Activated naive CD4-positive, alpha-beta T cell treated with Interleukin-2 at 50 U/mL for 16 hours (primary cell): ENCODE measurements at places on chromosomes 16 and 17.

- no peak for DNase-seq
These were observed 3.8 kb upstream of the ATP2A3 start for GRCh38 chr17:3968015-3968414.

GRCh38 chr16:51624080-51624775 is 473.2 kb upstream of the SALL1 start:
- no peak for DNase-seq

- no peak for DNase-seq
These were observed 368.0 kb upstream of the RBFOX1 start for GRCh38 chr16:6964679-6965078.

DNA sequence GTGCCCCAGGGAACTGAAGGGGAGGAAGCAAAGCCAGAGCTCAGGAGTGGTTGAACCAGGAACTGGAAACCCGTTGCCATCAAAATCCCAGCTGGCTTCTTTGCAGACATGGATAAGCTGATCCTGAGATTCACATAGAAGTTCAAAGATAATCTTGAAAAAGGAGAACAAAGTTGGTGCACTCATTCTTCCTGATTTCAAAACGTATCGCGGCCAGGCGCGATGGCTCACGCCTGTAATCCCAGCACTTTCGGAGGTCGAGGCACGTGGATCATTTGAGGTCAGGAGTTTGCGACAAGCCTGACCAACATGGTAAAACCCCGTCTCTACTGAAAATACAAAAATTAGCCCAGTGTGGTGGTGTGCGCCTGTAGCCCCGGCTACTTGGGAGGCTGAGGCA is 7.1 kb downstream of the RAP1GAP2 start:
- DNase-seq: no peak

DNA sequence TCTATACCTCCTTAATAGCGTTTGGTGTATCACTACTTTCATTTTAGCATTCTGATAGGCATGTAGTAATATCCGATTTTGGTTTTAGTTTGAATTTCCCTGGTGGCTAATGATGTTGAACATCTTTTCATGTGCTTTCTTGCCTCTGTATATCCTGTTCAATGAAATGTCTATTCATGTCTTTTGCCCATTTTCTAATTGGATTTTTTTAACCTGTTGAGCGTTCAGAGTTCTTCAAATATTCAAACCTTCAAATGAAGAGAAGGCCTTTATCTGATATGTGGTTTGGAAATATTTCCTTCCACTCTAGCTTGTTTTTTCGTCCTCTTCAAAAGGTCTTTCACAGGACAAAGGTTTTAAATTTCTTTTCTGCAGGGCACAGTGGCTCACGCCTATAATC is 2.4 kb upstream of the NME1 start:
- DNase-seq: no peak

GRCh38 chr16:23691483-23692189 is 12.9 kb downstream of the PLK1 start:
- DNase-seq: no peak

DNA sequence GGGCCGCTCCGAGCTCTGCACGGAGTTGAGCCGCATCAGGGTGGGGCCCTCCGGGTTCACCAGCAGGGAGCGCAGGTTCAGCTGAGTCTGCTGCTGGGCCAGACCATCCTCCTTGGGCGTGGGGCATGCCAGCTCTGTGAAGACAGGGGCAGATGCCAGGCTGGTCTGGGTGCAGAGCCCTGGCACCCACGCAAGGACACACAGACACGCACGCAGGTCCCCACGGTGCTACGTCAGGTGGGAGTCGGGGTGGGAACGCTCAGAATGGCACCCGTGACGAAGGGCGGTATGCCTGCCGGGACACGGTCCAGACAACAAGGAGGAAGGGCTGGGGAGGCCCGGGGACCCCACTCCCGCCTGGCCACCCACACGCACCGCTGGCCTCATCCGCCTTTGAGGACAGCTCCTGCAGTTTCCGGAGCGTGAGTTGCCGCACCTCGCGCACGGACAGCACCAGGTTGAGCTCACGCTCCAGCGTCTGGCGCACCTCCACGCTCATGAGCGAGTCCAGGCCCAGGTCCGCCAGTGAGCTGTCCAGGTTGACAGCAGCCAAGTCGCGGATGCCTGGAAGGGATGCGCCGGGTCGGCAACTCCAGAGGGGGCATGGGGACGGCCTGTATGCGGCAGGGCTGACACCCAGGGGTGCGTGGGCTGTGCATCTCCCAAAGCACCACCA is 15.3 kb upstream of the DUS1L start:
- no peak for DNase-seq

DNA sequence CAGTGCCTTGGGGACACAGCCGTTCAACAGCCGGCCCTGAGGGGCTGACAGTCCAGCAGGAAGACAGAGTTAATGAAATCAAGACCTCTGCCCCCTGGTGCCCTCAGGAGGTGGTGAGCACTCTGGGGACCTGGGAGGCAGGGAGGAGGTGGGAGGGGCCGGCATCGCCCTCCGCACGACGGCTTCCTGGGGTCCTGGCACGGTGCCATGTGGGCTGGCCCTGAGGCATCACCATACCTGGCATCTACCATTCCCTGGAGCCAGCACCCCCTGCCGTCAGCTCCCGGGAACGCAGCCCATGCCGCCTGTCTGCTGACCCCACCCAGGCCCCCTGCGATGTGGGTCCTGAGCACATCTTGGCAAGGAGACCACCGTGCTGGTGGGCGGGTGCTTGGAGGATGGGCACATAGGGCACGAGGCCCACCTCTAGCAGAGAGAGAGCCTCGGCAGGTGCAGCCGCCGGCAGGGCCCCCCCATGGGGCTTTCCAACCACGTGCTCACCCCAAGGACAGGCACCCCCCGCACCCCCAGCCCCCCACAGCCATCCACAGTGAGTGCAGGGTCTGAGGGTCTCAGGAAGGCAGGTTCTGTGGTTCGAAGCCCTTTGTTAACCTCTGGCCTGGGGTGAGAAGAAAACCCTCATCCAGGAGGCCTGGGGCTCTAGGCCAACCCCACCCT is 52.5 kb downstream of the ZFPM1 start:
- DNase-seq: peak; percentile 66

- DNase-seq: no peak
These were observed 20.2 kb downstream of the ENPP7 start for GRCh38 chr17:79750650-79751545.

DNA sequence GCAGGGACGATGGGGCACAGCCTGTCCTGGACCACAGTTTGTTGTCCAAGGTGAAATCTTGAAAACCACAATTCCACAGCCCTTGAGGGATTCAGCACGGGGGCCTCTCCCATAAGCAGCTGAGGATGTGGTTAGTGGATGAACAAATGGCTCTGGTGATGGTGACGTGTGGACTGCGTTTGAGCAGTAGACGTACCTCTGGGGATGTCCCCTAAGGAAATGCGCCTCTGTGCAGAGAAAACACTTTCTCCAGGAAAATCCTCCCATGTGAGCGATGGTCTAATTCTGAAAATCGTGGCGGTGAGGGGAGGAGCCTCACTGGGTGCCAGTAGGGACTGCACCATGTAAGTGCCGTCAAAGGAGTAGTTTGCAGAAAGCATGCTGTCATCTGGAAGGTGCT is 2.7 kb upstream of the SEPTIN12 start:
- DNase-seq: no peak

DNA sequence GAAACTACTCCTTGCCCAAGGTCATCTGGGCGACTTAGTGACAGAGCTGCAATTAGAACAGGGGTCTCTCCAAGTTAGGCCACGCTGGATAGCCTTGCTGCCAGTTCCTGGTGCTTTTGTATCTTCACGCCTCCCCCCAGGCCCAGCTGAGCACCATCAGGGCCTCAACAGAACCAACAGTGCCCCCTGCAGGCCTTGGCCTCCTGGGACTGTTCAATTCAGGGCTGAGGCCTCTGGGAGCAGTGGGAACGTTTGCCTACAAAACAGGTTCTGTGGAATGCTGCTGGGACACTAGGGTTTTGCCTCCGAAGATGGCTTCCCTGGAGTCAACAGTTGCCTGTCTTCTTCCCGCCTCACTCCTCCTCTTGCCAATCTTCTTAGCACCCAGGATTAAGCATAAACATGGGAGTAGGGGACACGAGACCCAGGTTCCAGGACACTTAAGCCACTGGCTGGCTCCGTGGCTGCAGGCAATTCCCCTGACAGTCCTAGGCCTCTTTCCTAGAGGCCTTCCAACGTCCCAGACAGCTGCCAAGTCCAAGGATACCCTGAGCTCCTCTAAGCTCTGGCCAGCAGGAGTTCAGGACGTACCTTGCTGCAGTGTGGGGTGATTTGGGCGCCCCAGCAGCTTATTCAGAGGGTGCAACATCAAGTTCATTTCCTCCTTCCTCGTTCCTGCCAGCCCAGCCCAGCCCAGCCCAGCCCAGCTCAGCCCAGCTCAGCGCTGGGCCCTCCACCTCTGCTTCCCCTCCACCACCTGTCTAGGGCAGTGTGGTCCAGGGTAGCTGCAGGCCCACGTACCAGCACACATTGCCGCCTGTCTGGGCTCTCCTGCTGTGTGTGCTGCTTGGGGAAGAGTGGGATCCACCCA is 246.6 kb upstream of the RPL38 start:
- peak; percentile 42 for DNase-seq

DNA sequence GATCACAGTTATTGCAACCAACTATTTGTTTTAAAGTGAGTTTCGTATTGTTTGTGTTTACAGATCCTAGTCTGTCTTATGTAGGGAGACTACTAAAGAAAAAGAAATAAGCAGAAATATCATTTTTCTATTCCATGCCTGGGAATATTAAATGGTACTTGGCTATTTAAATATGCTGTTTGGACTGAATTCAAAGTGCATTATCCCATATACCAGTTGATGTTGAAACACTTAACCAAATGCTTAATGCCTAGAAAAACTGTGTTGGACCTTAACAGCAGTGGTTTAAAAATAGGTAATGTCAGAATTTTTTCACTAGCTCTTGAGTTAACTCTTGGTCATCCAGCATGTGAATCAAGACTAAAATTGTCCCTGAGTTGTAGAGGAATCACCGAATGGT is 37.5 kb upstream of the TOM1L1 start:
- no peak for DNase-seq

DNA sequence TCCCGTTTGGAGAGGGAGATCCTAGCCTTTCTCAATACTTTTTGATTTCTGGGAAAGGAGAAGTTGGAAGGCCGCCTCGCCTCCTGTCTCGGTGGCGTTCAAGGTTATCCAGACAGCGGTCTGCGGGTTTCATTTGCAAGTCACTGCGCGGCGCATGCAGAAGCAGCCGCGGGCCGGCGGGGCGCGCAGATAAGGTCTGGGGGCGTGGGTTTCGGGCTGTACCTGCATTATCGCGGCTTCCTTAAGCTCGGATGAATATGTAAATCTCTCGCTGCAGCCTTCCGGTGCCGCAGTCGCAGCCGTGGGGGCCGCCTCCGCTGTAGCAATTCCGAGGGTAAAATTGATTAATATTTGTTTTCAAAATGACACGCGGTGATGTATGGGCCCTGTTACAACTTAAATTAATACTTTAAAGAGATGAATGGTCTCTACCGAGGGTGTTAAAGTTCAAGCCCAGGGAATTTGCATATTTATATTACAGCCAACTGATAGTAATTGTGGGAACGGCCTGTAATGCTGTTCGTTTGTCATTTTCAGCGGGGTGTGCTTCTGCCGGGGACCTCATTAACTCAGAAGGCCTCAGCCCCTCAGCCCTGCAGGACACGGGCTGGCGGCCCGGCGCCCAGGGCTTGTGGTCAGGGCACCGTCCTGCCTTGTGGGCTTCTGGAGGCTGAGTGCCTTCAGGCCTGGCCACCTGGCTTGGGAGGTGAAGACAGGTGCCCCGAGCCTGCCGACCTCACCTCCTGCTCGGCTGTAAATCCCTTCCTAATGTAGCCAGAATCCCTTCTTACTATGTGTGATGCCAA is 99.4 kb downstream of the CYLD start:
- peak; percentile 49 for DNase-seq

DNA sequence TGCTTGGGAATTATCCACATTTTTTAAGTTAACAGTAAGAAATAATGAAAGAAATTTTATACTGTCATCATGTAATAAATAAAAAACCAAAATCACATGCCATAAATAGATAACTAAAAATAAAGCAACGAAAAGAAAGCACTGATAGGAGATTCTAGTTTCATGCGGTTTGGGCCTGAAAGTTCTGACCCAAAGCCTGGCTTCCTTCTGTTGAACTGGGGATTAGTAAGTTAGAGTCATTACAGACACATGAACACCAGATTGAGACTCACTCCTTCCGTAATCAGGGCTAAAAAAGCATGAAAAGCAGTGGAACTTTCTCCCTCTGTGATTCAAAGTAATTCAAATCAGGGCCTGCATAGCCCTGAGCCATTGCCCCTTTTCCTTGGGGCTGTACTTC is 13.2 kb upstream of the SLC6A2 start:
- no peak for DNase-seq

DNA sequence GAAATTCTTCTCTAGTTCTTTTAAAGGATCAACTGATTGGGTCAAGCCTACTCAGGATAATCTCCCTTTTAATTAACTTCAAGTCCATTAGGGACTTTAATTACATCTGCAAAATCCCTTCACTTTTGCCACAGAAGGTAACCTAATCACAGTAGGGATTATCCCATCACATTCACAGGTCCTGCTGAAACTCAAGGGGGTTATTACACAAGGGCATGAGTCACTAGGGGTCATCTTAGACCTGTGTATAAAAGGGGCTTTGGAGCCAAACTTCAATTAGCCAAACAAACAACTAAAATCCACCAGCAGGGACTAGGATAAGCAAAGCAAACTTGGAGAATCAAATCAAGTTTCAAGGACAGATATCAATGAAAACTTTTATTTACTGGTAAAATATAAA is 19.4 kb downstream of the CIAPIN1 start:
- DNase-seq: no peak

GRCh38 chr17:44878627-44879221 is 20.5 kb downstream of the EFTUD2 start:
- DNase-seq: peak; percentile 15

- DNase-seq: no peak
These were observed 11.9 kb downstream of the FOXK2 start for GRCh38 chr17:82531431-82531881.

DNA sequence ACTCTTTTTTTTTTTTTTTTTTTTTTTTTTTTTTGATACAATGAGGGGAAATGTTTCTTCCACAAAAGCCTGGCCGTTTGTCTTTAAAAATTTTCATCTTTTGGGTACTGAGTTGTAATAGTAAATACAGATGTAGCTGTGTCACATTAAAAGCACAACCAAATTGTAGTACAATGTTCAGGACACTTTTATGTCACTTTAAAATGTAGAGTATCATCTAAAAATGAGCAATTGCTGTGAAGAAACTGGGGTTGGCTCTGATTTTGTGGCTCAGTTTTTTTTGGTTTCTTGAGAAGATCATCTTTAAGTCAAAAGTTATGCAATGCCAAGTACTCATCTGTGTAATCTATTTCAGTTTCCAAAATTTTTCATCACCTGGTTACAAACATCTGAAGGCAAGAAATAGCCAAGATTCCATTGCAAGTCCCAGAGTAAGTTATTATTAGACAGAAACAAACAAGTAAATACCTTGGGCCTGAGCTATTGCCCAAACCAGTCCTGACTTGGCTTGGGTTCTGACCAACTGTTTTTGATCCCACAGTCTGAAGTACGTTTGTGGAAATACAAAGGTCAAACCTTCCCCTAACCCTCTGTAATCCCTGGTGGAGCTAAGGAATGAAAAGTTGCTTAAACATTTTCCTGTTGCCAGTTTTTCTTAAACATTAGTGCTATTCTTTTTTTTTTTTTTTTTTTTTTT is 717.2 kb downstream of the WWOX start:
- no peak for DNase-seq

- DNase-seq: no peak
These were observed 48.1 kb upstream of the KSR1 start for GRCh38 chr17:27407916-27408864.

- peak; percentile 47 for DNase-seq
These were observed 1.1 kb upstream of the HAPSTR1 start for GRCh38 chr16:9090101-9090959.

- no peak for DNase-seq
These were observed 1.3 kb downstream of the ADCY7 start for GRCh38 chr16:50267651-50268050.

GRCh38 chr17:63365366-63366240 is 80.5 kb downstream of the CYB561 start:
- DNase-seq: no peak
